ENCODE measurements at places on chromosomes 4 and X. TPM values are rescaled to one million over a fixed set of nuclear protein-coding genes. Genes with fewer than 3 reads are reported as not detected.

MAGEB2 gene
- not detected for total RNA-seq

SOWAHD gene
- 0.12 TPM for total RNA-seq

CLDN2 gene
- 5.7 TPM for total RNA-seq

ZMYM3 gene
- total RNA-seq: 11.9 TPM

EMCN gene
- not detected for total RNA-seq

UNC5C gene
- not detected for total RNA-seq

UPF3B gene
- 16.2 TPM for total RNA-seq

SEPTIN11 gene
- total RNA-seq: 30.9 TPM

CNGA1 gene
- not detected for total RNA-seq

HELT gene
- not detected for total RNA-seq

GLUD2 gene
- total RNA-seq: 2.2 TPM

CYP2U1 gene
- total RNA-seq: 1.6 TPM

FOXR2 gene
- total RNA-seq: not detected

CYTL1 gene
- not detected for total RNA-seq

CLDN24 gene
- total RNA-seq: not detected

LANCL3 gene
- total RNA-seq: 0.02 TPM

CLDN34 gene
- total RNA-seq: not detected

FRG2 gene
- total RNA-seq: not detected

GUCY1A1 gene
- total RNA-seq: not detected

ARMCX4 gene
- 0.71 TPM for total RNA-seq

P2RY4 gene
- not detected for total RNA-seq

EXOC1 gene
- 13.2 TPM for total RNA-seq

GRID2 gene
- not detected for total RNA-seq

Data from A549 treated with AZD2906 at 1 μM for 4 hours (cell line).